ENCODE measurements at places on chromosomes 11 and 22. TPM values are rescaled to one million over a fixed set of nuclear protein-coding genes. Genes with fewer than 3 reads are reported as not detected.

HTR3A gene
- 14.5 TPM for total RNA-seq

HOATZ gene
- total RNA-seq, result not detected

GRCh38 chr11:70731271-70732022 is 333.1 kb downstream of the CTTN start:
- DNase-seq, result no peak

DNA sequence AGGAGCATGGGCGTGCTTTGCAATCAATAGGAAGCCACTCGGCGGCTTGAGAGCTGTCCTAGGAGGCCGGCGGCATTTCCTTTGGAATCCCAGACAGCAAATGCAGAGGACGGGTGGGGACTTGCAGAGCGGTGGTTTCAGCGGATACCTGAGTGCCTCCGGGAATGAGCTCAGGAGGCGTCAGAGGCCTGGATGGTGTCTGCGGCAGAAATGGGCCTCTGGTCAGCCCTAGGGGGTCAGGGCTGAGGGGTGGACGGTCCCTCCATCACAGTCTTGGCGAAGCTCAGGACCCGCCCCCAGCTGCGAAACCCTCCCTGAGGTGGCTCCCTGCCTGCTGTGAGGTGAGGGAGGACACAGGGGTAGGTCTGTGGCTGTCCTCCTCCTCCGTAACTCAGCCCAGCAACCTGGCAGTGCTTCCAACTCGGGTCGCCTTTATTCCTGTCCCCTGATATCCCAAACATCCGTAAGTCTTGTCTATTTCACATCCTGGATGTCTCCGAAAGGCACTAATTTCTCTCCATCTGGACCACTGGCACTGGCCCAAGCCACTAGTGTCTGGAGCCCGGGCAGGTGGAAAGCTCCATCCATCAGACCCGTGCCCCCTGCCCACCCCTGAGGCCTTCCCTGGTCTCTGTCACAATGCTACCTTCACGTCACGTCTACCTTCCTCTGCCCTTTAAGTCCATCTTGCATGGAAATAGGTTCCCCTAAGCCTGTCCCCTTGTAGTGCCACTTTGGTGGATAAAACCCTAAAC is 686.6 kb downstream of the BRD1 start:
- DNase-seq, result no peak

DNA sequence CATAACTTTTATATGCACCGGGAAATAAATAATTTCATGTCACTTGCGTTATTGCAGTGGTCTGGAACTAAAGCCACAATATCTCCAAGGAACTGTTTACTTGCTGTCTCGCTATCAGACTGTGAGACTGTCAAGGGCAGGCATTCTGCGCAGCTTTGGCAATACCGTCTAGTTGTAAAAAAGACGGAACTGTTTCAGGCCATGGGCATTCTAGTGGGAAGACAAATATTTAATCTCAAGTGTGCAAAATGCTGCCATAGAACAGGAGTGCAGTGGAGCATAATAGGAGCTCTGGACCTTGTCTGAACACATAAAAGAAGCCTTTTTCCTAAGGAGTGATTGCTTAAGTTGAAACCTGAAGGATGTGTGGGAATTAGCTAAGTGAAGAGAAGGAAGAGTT is 53.8 kb downstream of the PACS1 start:
- no peak for DNase-seq

DNA sequence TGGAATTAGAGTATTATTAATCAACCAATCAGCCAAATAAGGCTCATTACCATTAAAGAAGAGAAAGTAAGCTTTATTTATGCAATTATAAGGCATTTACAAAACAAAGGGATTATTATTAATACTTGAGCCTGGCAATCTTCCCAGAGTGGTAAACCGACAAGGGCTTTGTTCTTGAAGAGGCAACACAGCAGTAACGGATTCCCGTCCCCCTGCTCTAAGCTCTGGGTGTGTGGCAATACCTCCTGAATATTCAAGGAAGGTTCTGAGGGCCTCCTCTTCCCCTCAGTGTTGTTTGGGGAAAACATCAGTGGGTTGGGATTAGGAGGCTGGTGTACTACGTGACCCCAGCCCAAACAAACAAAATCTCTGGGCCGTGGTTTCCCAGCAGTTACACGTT is 176.5 kb downstream of the TENM4 start:
- DNase-seq, result no peak
